Ureter (tissue), 1 donor: ENCODE measurements at places on chromosomes 4 and X.

- DNase-seq, result no peak
Observed at GRCh38 chr4:7291372-7292114, 99.2 kb downstream of the SORCS2 start.

DNA sequence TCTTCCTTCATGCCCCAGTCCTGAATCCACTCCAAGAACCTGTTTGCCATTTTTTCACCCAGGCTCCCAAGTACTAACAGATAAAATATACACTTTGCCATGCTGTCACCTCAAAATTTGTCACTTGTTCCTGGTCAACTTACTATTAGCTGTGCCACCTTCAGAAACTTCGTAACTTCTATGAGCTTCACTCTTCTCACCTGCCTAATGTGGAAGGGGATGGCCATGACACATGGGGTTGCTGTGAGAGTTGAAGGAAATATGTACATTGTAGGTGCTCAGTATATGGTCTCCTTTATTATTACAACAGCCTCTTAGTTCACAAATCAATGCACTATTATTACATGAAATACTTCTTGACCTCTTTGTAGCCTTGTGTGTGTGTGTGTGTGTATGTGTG, 10.4 kb downstream of the TMSB4X start:
- no peak for DNase-seq

GRCh38 chrX:37378404-37378803, 29.2 kb downstream of the PRRG1 start:
- DNase-seq, result no peak

DNA sequence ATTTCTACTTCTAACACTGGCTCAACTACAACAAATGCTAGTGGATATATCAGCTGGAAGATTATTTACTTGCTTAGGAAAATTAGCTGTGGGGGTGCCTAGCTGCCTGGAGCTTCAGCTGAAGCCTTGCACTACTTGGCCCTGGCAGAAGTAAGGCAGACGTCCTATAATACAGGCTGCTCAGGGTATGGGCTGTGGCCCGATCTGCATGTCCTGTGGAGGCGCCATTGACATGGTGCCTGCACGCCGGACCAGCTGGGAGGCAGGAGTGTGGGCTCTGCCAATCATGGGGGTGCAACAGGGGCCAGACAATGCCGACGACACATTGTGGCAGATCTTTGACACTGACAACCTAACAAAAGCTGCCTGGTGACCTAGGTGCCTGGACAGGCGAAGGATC, 31.6 kb upstream of the UCP1 start:
- DNase-seq, result no peak

- no peak for DNase-seq
Observed at GRCh38 chrX:129830494-129830893, 13.2 kb downstream of the ZDHHC9 start.

GRCh38 chr4:124437853-124438495, 274.6 kb downstream of the ANKRD50 start:
- DNase-seq, result peak; percentile 52

- DNase-seq, result no peak
Observed at GRCh38 chr4:110949542-110949941, 326.7 kb upstream of the PITX2 start.

- no peak for DNase-seq
Observed at GRCh38 chr4:6113641-6114040, 86.7 kb downstream of the JAKMIP1 start.
